Spleen (tissue), 13 donors: ENCODE measurements at places on chromosomes 4 and X. TPM values are rescaled to one million over a fixed set of nuclear protein-coding genes. Genes with fewer than 3 reads are reported as not detected.

- no peaks in the 10 kb centered on the region for H3K4me1 ChIP-seq
- peak overlapping the region; percentile 28 for H3K27ac ChIP-seq
These were observed 8.6 kb downstream of the APEX2 start for GRCh38 chrX:55008571-55009358.

DNA sequence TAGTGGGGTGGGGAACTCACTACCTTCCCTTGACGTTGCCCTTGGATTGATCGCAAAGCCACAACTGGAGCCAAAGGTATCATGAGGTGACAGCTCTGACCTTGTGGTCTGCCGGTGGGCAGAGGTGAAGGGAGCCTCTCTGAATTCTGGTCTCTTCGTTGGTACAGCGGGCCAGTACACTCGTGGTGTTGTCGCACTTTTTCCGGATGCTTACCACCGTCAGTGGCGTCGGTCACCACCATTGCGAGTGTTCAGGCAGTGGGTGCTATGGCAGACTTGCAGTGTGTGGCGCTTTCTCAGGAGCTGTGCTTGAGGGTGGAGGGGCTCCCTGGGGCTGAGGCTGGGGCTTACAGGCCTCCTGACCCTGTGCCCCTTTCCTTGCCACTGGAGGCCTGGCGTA lies 5.2 kb upstream of the GRPEL1 start:
- H3K4me3 ChIP-seq: no peak overlapping the region
- H3K36me3 ChIP-seq: no peaks in the 10 kb centered on the region

- H3K27me3 ChIP-seq: peaks cover 2% of the 10 kb centered on the region
- no peak overlapping the region for H3K27ac ChIP-seq
- H3K4me3 ChIP-seq: no peak overlapping the region
- no peak for DNase-seq
- H3K36me3 ChIP-seq: no peaks in the 10 kb centered on the region
These were observed 8.0 kb downstream of the RADX start for GRCh38 chrX:106619797-106620196.

- H3K27ac ChIP-seq: no peak overlapping the region
- DNase-seq: no peak
- no peaks in the 10 kb centered on the region for H3K27me3 ChIP-seq
- no peaks in the 10 kb centered on the region for H3K36me3 ChIP-seq
These were observed 876.5 kb downstream of the RAPGEF2 start for GRCh38 chr4:159979351-159979750.

- H3K4me3 ChIP-seq: no peak overlapping the region
- no peaks in the 10 kb centered on the region for H3K4me1 ChIP-seq
- no peak overlapping the region for H3K27ac ChIP-seq
- no peak for DNase-seq
- no peaks in the 10 kb centered on the region for H3K27me3 ChIP-seq
These were observed 9.0 kb upstream of the MAGEC2 start for GRCh38 chrX:142214081-142214480.

GRCh38 chr4:95077864-95078263 lies 320.1 kb downstream of the BMPR1B start:
- H3K4me3 ChIP-seq: no peak overlapping the region
- no peak overlapping the region for H3K27ac ChIP-seq
- H3K27me3 ChIP-seq: no peaks in the 10 kb centered on the region
- H3K4me1 ChIP-seq: no peaks in the 10 kb centered on the region
- no peaks in the 10 kb centered on the region for H3K36me3 ChIP-seq

DNA sequence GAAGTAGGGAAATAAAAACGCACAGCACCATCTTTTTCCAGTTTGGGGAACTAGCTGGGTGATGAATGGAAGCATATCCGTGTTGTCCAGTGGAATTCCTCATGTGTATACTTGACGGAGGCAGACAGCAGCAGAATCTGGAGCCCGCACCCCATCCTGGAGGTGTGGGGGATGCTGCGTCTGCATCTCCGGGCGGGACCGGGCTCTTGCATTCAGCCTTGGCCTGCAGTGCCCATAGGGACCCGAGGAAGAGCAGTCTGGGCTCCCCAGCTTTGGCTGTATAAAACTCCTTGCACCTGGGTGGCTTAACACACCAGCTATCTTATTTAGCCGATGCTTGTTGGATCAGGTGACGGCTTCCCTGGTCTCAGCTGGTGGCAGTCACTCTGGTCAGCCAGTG lies 39.7 kb upstream of the LRPAP1 start:
- no peak for DNase-seq
- no peak overlapping the region for H3K4me3 ChIP-seq
- no peaks in the 10 kb centered on the region for H3K4me1 ChIP-seq

DNA sequence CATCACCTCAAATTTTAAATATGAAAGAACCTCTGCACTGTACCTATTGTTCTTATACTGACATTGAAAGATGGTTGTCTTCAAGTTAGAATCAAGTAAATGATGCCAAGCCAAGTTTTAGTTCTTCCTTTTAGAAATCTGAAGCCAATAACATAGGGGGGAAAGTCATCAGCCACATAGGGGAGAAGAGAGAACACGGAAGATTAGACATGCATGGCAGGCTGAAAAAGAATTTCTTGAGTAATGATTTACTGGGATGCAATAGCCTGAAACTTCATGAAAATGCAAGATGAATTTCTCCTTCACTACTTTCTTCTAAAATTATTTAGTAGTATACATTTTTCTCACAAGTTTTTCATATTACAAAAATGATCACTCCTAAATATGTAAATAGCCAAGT lies 13.6 kb upstream of the EPGN start:
- no peaks in the 10 kb centered on the region for H3K4me1 ChIP-seq
- no peak for DNase-seq
- H3K27me3 ChIP-seq: no peaks in the 10 kb centered on the region
- no peak overlapping the region for H3K4me3 ChIP-seq
- no peaks in the 10 kb centered on the region for H3K36me3 ChIP-seq

DNA sequence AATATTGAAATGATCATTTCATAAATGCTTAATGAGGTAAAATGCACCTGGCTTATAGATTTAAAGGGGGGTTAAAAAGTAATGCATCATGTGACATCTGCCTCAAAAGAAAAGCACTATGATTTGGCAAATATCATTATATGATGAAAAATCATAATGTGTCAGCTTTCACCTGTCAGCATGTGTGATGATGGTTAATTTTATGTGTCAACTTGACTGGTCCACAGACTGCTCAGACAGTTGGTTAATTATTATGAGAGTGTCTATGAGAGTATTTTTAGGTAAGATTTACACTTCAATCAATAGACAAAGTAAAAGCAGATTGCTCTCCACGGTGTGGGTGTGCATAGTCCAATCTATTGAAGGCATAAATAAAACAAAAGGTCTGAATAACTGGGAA lies 1986.7 kb downstream of the PCDH7 start:
- no peaks in the 10 kb centered on the region for H3K36me3 ChIP-seq
- H3K27me3 ChIP-seq: no peaks in the 10 kb centered on the region
- no peaks in the 10 kb centered on the region for H3K4me1 ChIP-seq
- no peak overlapping the region for H3K4me3 ChIP-seq
- no peak overlapping the region for H3K27ac ChIP-seq
- DNase-seq: no peak

- H3K4me3 ChIP-seq: no peak overlapping the region
- DNase-seq: no peak
- no peaks in the 10 kb centered on the region for H3K36me3 ChIP-seq
- no peaks in the 10 kb centered on the region for H3K27me3 ChIP-seq
These were observed 47.1 kb downstream of the SORBS2 start for GRCh38 chr4:185764876-185765275.

DNA sequence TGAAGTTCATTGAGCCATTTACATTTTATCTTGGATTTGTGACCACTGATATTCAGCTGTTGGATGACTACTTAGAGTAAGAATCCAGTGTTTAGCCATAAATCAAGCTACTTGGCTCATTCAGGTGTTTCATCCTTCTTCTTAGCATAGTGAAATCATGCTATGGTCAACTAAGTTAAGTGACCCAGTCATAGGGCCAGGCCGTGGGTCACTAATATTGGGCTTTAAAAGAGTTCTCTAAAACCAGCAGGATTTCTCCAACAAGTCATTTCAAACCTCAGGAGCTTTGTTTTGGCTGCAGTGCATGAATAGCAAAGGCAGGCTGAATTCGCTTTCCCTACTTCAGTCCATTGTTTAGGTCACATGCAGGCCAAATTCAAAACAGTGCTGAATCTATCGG lies 181.0 kb downstream of the MAML3 start:
- peaks cover 43% of the 10 kb centered on the region for H3K4me1 ChIP-seq
- H3K4me3 ChIP-seq: no peak overlapping the region
- no peak for DNase-seq
- H3K36me3 ChIP-seq: no peaks in the 10 kb centered on the region
- H3K27me3 ChIP-seq: no peaks in the 10 kb centered on the region

DNA sequence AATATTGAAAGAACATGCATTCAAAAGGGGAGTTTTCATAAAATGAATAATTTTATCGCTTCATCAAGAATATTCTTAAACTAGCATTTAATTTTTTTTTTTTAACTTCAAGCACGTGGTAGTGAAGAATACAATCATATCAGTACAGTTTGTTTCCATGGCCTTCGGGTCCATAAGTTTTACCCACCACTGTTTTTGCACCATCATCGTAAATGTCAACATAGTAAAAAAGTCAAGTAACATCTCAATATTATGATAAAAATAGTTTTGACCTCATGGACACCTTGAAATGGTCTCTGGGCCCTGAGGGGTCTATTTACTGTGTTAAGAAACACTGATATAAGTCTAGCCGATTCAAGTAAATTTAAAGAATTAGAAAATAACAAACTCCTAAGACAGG lies 80.2 kb downstream of the ANKRD17 start:
- DNase-seq: no peak
- H3K36me3 ChIP-seq: peaks cover 13% of the 10 kb centered on the region
- peaks cover 65% of the 10 kb centered on the region for H3K4me1 ChIP-seq
- H3K27me3 ChIP-seq: no peaks in the 10 kb centered on the region
- H3K4me3 ChIP-seq: no peak overlapping the region

GRCh38 chrX:42748067-42748850 lies 29.7 kb downstream of the PPP1R2C start:
- H3K4me3 ChIP-seq: no peak overlapping the region
- H3K4me1 ChIP-seq: no peaks in the 10 kb centered on the region
- H3K27ac ChIP-seq: no peak overlapping the region
- H3K36me3 ChIP-seq: no peaks in the 10 kb centered on the region
- H3K27me3 ChIP-seq: no peaks in the 10 kb centered on the region

DNA sequence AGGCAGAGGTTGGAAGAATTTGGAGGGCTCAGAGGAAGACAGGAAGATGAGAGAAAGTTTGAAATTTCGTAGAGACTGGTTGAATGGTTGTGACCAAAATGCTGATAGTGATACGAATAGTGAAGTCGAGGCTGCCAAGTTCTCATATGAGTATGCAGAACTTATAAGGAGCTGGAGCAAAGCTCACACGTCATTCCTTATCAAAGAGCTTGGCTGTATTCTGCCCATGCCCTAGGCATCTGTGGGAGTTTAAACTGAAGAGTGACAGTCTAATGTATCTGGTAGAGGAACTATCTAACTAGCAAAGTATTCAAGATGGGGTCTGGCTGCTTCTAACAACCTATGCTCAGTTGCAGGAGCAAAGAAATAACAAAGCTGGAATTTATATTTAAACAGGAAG lies 102.1 kb downstream of the PCDH18 start:
- H3K27me3 ChIP-seq: no peaks in the 10 kb centered on the region
- DNase-seq: no peak
- H3K27ac ChIP-seq: no peak overlapping the region
- H3K4me3 ChIP-seq: no peak overlapping the region
- no peaks in the 10 kb centered on the region for H3K36me3 ChIP-seq

- DNase-seq: no peak
- no peaks in the 10 kb centered on the region for H3K36me3 ChIP-seq
- H3K4me1 ChIP-seq: peaks cover 3% of the 10 kb centered on the region
- H3K27me3 ChIP-seq: no peaks in the 10 kb centered on the region
- no peak overlapping the region for H3K27ac ChIP-seq
- H3K4me3 ChIP-seq: no peak overlapping the region
These were observed 55.3 kb downstream of the APLN start for GRCh38 chrX:129599499-129599898.

DNA sequence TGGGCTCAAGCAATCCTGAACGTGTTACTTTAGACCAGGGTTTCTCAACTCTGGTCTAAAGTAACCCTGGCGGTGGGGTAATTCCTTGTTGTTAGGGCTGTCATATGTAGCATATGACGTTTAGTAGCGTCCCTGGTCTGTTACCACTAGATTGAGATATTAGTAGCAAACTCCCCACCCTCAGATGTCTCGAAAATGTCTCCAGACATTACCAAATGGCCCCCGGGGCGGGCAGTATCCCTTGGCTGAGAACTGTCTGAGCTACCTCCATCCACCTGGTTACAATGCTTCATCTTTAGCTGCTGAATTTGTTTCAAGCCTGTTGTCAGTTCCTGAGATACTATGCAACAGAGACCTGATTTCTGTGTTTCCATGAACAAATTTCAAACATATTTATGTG lies 56.7 kb downstream of the CLDN34 start:
- no peaks in the 10 kb centered on the region for H3K27me3 ChIP-seq
- no peak overlapping the region for H3K4me3 ChIP-seq
- no peak overlapping the region for H3K27ac ChIP-seq
- H3K4me1 ChIP-seq: no peaks in the 10 kb centered on the region

- no peaks in the 10 kb centered on the region for H3K4me1 ChIP-seq
- no peaks in the 10 kb centered on the region for H3K36me3 ChIP-seq
- no peak for DNase-seq
- no peak overlapping the region for H3K4me3 ChIP-seq
- no peaks in the 10 kb centered on the region for H3K27me3 ChIP-seq
These were observed 803.6 kb downstream of the ADGRL3 start for GRCh38 chr4:62003695-62004094.

DNA sequence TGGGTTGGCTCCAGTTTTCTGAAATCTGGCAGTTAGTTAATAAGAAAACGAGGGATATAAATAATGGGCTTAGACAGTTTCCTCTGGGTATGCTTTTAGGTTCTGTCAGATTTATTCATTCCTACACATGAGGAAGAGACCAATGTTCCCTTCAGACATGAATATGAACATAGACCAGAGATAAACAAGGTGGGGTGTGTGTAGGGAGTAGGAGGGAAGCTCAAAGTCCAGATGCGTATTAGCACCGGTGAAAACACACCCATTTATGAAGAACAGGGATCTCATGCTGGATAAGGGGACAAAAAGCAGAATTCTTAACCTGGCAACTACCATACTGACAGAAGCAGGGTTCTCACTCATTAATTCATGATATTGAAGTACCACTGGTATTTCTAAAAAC lies 223.0 kb downstream of the SOWAHB start:
- no peaks in the 10 kb centered on the region for H3K4me1 ChIP-seq
- DNase-seq: no peak
- no peak overlapping the region for H3K27ac ChIP-seq

GRCh38 chrX:16712548-16713155 lies at the start of gene CTPS2:
CTPS2 (minus strand) TSS chrX:16712669; CDS start chrX:16702902, 9,767 bp downstream.
- peak; percentile 88 for DNase-seq
- H3K4me1 ChIP-seq: no peaks in the 10 kb centered on the region
- H3K36me3 ChIP-seq: no peaks in the 10 kb centered on the region
- peaks cover 27% of the 10 kb centered on the region for H3K27me3 ChIP-seq

GRCh38 chr4:95835672-95836071 lies 4.2 kb upstream of the PDHA2 start:
- H3K4me3 ChIP-seq: no peak overlapping the region
- no peaks in the 10 kb centered on the region for H3K4me1 ChIP-seq
- no peaks in the 10 kb centered on the region for H3K27me3 ChIP-seq

CAPN6 gene
- total RNA-seq: 0.39 TPM

APELA gene
- total RNA-seq: not detected

FGFR3 gene
- 7.5 TPM for total RNA-seq

WDR17 gene
- total RNA-seq: 4.2 TPM

ACSL1 gene
- total RNA-seq: 234 TPM

RAB39B gene
- total RNA-seq: 3.6 TPM

HELT gene
- not detected for total RNA-seq

MSL3 gene
- 69.2 TPM for total RNA-seq
